Right ventricle myocardium inferior (tissue), 1 donor: ENCODE measurements at places on chromosomes 7 and 10.

- no peak for DNase-seq
Observed at GRCh38 chr10:9198611-9199010, 1144.1 kb downstream of the GATA3 start.

- DNase-seq = no peak
Observed at GRCh38 chr7:44629829-44630522, 23.5 kb downstream of the OGDH start.

GRCh38 chr7:120873401-120873800, 15.5 kb upstream of the TSPAN12 start:
- no peak for DNase-seq

DNA sequence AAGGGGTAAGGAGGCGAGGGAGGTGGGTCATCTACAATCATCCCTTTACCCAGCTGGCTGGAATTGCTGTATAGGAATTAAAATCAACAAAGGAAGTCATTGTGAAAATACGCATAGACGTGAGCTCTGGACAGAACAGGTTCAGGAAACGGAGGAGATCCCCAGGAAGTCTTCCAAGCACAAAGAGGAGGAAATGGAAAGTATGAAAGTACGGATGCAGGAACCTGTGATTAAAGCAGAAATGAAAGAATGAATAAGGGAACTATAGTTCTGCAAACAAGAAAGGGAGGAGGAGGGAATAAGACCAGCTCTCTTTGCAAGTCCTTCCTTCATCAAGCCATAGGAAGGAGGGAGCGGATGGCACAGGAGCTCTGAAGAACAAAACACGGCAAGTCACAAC, 61.8 kb downstream of the PYROXD2 start:
- no peak for DNase-seq

- no peak for DNase-seq
Observed at GRCh38 chr10:61905837-61906561, 4.5 kb downstream of the ARID5B start.

GRCh38 chr7:157272351-157273207, 64.2 kb upstream of the DNAJB6 start:
- DNase-seq = no peak
